ENCODE measurements at places on chromosomes 12 and 14. TPM values are rescaled to one million over a fixed set of nuclear protein-coding genes. Genes with fewer than 3 reads are reported as not detected.

Gene ASCL1
- total RNA-seq, result 1.7 TPM

Gene TMEM229B
- 18.3 TPM for total RNA-seq

Gene NRXN3
- total RNA-seq, result 4.3 TPM

DNA sequence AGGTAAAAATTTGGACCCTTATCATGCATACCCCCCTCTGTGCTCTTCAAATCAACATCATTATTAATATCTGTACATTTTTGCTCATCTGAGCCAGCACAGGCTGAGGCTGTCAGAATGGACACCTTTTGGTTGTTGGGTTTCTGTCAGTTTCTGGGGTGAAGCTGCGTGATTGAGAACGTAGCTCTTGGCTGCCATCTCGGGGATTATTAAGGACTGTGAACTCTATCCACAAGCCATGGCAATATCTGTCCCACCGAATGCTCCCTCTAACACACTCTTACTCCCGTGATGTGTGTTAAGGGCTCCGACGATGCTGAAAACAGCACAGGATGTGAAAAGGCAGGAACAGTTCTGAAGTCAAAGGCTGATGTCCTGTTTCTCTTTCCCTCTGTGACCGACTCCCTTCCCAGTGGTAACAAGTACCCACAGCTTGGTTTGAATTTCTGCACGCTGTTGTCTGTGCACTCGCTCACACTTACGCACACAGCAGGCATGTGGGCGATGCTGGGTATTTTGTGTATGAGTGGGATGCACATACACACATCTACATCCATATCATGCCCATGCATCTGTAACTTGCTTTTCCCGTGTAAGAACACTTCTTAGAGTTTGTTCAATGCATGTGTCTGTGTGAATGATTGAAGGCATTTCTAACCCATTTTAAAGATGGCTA lies 405.6 kb downstream of the TMEM121 start:
- no peak for DNase-seq
- H3K4me3 ChIP-seq, result no peak overlapping the region

GRCh38 chr14:46404865-46405811 lies 246.4 kb downstream of the RPL10L start:
- no peaks in the 10 kb centered on the region for H3K36me3 ChIP-seq
- no peak overlapping the region for H3K4me3 ChIP-seq
- H3K27me3 ChIP-seq, result no peaks in the 10 kb centered on the region
- H3K27ac ChIP-seq, result peak overlapping the region; percentile 9

DNA sequence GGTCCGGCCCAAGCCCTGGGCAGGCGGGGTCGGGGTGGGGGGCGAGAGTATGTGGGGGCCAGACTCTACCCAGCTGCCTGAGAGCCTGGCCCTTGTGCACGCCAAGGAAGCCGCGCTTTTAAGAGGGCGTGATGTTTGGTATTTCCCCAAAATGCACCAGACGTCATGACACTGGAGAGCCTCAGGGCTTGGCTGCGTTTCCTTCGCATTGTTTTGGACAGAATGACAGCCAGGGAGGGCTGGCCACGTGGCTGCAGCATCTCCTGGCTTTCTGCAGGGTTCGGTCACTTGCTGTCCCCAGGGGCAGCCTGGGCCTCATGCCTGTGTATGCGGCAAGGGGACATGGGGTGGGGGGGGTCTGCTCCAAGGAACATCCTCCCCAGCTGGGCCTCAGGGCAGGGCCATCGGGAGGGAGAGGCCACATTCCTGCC lies 16.1 kb upstream of the NUDT14 start:
- no peaks in the 10 kb centered on the region for H3K36me3 ChIP-seq
- H3K27me3 ChIP-seq, result peaks cover 37% of the 10 kb centered on the region

- no peak overlapping the region for H3K4me3 ChIP-seq
- peak overlapping the region; percentile 96 for H3K27ac ChIP-seq
- no peak for DNase-seq
- H3K27me3 ChIP-seq, result no peaks in the 10 kb centered on the region
These were observed 506 bp upstream of the NABP2 start for GRCh38 chr12:56223571-56224101.

DNA sequence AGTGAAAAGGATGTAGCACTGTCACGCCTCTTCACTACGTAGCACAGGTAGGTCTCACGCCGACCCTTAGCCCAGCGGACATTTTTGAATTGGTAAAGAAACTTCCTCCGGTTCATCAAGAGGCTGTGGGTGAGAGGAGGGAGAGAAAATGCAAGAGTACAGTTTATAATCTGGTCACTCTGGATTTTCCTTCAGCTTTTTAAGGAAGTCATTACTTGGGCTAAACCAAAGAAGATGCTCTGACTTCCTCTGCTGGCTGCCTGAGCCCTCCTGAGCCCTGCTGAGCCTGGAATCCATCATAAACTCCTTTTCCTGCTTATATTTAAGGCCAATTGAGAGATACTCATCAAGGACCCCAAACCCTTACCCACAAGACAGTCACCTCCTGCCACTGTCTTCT lies 5.8 kb downstream of the AICDA start:
- H3K27ac ChIP-seq, result no peak overlapping the region
- no peaks in the 10 kb centered on the region for H3K27me3 ChIP-seq
- no peaks in the 10 kb centered on the region for H3K4me1 ChIP-seq

GRCh38 chr14:31902945-31903646 lies 174.0 kb upstream of the ARHGAP5 start:
- no peaks in the 10 kb centered on the region for H3K36me3 ChIP-seq
- H3K27me3 ChIP-seq, result no peaks in the 10 kb centered on the region
- H3K4me1 ChIP-seq, result peaks cover 14% of the 10 kb centered on the region
- no peak for DNase-seq
